Esophagus squamous epithelium (tissue), 5 donors: ENCODE measurements at places on chromosomes 16 and 17.

- no peak for DNase-seq
Measured at GRCh38 chr16:80948886-80949493, 57.7 kb downstream of the CMC2 start.

DNA sequence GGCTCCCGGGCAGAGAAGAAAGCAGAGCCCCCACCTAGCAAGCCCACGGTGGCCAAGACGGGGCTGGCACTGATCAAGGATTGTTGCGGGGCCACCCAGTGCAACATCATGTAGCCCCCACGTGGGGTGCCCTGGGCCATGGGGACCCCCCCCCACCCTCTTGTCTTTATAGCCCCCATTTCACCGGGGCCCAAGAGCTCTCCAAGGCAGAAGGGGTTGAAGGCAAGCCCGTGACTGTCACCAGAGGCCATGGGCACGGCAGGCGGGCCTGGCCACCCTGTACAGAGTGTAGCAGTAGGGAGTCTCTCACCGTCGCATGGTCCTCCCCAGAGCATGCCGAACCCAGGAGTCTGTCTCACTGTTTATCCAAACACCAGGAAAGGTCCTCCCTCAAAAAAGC lies 56.2 kb downstream of the MARF1 start:
- DNase-seq, result no peak

DNA sequence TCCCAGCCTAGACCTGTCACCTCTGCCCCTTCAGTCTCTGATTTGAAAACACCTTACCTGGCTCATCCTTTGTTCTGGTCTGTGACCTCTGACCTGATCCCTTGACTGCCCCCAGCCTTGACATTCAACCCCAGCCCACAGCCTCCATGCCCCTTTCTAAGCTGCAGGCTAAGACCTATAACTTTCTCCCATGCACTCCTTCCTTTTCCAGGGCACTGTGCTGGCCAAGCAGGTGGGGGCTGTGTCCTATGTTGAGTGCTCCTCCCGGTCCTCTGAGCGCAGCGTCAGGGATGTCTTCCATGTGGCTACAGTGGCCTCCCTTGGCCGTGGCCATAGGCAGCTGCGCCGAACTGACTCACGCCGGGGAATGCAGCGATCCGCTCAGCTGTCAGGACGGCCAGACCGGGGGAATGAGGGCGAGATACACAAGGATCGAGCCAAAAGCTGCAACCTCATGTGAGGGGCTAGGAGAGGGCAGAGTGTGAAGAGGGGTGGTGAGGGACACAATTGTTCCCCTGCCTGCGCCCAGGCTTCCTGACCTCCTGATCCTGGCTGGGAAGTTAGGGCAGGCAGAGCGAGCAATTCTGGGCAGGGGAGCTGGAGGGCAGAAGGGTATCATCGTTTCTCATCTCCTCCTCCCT lies 3.3 kb downstream of the RND2 start:
- no peak for DNase-seq

GRCh38 chr16:11699234-11699894 lies 31.1 kb downstream of the SNN start:
- DNase-seq, result no peak

DNA sequence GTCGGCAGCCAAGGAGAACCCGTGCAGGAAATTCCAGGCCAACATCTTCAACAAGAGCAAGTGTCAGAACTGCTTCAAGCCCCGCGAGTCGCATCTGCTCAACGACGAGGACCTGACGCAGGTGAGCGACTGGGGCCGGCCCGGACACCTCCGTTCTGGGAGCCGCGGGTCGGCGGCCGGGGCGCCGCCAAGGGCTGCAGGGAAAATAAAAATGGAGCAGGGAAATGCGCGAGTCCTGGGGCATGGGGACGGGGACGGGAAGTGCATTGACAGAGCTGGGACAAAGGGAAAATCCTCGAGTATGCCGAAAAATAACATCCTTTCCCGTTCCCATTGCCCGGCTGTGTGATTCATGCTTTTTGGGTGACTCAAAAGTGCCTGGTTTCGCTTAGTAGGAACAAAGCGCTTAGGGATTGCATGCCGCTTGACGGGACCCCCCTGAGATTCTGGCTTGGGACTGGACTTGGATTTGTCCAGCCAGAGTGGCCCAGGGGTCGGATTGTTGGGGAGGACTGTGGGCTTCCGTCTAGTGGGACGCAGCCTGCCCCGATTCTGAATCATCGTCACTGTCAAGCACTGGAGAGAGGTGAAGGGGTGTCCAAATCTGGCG lies 699 bp downstream of the MPRIP start:
- no peak for DNase-seq

DNA sequence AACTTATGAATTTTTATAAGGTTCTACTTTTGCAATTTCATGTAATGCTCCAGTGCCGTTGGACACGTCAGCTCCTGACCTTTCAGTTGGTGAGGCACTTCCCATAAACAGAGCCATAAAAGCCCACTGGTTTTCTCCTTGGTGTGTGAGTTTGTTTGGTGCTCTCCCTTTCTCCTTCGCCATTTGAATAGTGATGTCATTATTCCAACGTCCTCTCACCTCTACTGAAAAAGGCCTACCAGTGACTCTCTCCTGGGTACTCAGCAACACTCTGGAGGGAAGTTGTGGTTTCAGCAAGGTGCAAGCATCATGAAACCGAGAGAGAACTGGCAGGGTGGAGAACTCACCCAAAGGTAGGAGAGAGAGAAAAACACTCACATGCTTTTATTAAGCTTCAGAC lies 29.6 kb upstream of the HNF1B start:
- DNase-seq, result no peak

DNA sequence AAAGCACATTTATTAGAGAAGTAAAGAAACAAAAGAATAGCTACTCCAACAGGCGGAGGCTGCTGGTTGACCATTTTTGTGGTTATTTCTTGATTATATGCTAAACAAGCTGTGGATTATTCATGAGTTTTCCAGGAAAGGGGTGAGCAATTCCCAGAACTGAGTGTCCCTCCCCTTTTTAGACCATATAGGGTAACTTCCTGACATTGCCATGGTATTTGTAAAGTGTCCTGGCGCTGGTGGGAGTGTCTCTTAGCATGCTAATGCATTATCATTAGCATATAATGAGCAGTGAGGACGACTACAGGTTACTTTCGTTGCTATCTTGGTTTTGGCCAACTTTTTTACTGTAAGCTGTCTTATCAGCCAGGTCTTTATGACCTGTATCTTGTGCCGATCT lies 12.2 kb upstream of the HS3ST4 start:
- DNase-seq, result no peak
